ENCODE measurements at places on chromosomes 7 and 10.

- DNase-seq, result no peak
These were observed 47.9 kb downstream of the TBATA start for GRCh38 chr10:70737250-70737649.

- no peak for DNase-seq
These were observed 12.4 kb downstream of the GFRA1 start for GRCh38 chr10:116260599-116260998.

GRCh38 chr7:128924707-128925588 is 12.8 kb upstream of the IRF5 start:
- no peak for DNase-seq

- no peak for DNase-seq
These were observed 4.4 kb downstream of the SH2D4B start for GRCh38 chr10:80542053-80542452.

DNA sequence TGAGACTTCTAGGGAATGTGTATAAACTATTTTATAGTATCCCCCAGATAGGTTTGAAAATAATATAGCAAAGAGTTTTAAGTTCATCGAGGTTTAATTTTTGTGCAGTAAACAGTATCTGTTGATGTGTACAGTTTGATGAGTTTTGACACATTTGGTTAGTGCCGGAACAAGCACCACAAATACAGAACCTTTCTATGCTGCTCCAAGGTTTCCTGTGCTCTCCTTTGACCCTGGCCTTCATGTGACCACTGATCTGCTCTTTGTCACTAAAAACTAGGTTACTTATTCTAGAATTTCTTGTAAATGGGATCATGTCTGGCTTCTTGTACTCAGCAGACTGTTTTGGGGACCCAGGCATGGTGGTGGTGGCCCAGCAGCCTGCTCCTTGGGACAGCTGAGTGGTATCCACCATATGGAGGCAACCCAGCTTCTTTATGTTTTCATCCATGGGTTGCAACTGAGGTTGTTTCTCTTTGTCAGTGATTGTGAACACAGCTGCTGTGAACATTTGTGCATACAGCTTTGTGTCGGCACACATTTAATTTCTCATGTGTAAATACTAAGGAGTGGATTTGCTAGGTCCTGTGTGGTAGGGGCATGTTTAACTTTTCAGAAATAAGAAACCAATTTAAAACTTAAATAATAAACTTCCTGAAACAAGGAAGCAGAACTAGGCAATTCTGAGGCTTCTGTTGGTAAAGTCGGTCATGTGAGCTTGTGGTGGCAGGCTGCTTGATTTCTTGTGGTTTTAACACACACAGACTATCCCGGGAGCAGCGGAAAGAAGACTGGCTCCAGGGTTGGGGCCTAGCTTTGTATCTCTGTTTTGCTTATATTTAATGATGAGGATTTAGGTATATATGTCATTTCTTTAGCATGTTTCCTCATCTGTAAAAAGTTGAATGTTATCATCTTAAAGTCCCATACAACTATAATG is 219.4 kb downstream of the ABCA13 start:
- peak; percentile 44 for DNase-seq

- peak; percentile 29 for DNase-seq
These were observed 10.5 kb upstream of the GRID1 start for GRCh38 chr10:86376852-86377796.

- no peak for DNase-seq
These were observed 33.1 kb upstream of the RPA3 start for GRCh38 chr7:7751243-7752092.

DNA sequence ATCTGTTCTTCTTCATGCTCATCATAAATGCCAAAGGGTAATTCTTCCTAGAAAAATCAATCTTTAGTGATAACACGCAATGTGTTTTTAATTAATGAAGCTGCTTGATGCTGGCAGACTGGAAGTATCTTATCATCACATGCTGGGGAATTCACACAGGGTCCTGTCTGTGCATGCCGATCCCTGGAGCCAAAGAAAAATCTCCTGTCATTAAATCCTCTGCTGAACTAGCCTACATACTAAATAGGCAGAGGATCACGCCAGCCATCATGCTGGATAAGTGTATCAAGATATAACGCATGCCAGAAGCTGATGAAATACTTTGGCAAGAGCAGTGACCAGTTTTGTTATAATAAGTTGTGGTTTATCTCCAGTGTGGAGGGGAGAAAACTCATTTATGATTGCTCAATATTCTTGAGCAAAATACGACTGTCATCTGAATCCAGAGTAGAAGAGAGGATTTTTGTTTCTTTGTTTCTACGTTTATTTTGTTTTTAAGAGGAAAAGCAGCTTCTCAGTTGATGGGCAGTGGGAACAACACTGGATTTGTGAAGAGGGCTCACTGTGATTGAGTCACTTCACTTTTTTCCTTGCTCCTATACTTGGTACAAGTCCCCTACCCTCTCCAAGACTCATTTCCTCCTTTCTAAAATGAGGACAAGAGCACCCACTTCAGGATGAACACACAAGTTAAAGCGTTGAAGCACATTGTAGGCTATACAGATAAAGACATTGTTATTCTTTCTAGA is 649.1 kb downstream of the TNS3 start:
- no peak for DNase-seq
